ENCODE measurements at places on chromosomes 6 and 20. TPM values are rescaled to one million over a fixed set of nuclear protein-coding genes. Genes with fewer than 3 reads are reported as not detected.

PPP1R3G gene
- 0.40 TPM for total RNA-seq

ADGRF4 gene
- 0.17 TPM for total RNA-seq

PROKR2 gene
- not detected for total RNA-seq

SNAI1 gene
- total RNA-seq: 2.2 TPM

EYS gene
- not detected for total RNA-seq

SOX18 gene
- total RNA-seq: 1.7 TPM

SEL1L2 gene
- total RNA-seq: not detected

PARD6B gene
- 6.8 TPM for total RNA-seq

PDYN gene
- not detected for total RNA-seq

GGTLC1 gene
- total RNA-seq: not detected

TSPO2 gene
- not detected for total RNA-seq

BNIP5 gene
- total RNA-seq: not detected

NKX2-2 gene
- total RNA-seq: not detected

ETV7 gene
- total RNA-seq: 0.63 TPM

TREML2 gene
- not detected for total RNA-seq

NHSL1 gene
- 25.2 TPM for total RNA-seq

NMBR gene
- not detected for total RNA-seq

C4B gene
- total RNA-seq: 0.69 TPM

IMPG1 gene
- total RNA-seq: not detected

MLN gene
- total RNA-seq: not detected

SLC22A16 gene
- not detected for total RNA-seq

EZR gene
- total RNA-seq: 231 TPM

NRSN2 gene
- 26.4 TPM for total RNA-seq

RPS6KA2 gene
- 6.7 TPM for total RNA-seq

MYT1 gene
- total RNA-seq: not detected

CAGE1 gene
- not detected for total RNA-seq

RAET1G gene
- 1.2 TPM for total RNA-seq

FERMT1 gene
- total RNA-seq: 12.9 TPM

All from NCI-H460 (cell line).